Midbrain (tissue), 1 donor: ENCODE measurements at places on chromosomes 1 and 21.

DNA sequence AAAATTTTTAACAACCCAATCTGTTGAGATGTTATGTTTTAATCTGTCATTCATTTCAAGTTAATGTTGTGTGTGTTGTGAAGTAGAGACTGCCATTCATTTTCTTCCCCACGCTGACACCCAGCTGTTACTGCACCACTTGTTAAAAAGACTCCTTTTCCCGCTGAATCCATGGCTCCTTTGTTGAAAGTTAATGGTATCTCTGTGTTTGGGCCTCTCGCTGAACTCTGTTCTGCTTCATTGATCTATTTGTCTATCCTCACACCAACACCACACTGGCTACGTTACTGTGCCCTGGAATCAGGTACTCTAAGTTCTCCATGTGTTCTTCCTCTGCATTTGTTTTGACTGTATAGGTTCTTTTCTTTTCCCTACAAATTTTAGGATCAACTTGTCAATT lies 58.2 kb downstream of the PDE9A start:
- no peak for DNase-seq

DNA sequence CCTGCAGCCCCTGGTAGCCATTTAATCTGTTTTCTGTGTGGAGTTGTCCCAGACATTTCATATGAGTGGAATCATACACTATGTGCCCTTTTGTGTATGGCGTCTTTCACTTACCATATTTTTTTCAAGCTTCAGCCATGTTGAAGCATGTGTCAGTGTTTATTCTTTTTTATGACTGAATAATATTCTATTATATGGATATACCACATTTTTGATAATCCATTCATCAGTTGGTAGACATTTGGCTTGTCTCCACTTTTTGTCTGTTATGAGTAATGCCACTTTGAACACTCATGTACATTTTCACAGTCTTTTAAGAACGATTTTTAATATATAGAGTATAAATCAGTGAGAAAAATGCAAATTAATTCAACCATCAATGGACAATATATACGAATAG lies 44.7 kb downstream of the ATF6 start:
- DNase-seq = no peak

- DNase-seq = no peak
These were observed 14.4 kb upstream of the DIPK1A start for GRCh38 chr1:92975551-92976232.

DNA sequence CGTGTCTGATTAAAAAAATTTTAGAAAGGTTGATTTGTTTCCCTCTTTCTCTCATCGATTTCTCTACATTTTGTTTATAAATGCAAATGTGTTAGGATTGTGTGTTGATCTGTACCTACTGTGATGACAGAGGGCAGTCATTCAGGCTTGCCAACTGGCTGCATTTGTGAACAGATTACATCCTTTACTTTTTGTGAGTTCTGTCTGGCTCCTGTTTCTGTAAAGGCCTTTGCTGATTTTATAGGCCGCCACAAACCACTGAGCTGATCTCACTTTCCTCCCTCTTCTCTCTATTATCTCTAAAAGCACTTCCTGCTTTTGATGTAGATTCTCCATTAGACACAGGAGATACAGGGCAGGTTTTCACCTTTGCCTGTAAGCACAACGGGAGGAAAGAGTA lies 106.8 kb downstream of the ESRRG start:
- no peak for DNase-seq

- no peak for DNase-seq
These were observed 683 bp downstream of the LRRC8D start for GRCh38 chr1:89821322-89822108.

GRCh38 chr1:206070627-206071304 lies 17.8 kb downstream of the RHEX start:
- DNase-seq = no peak

- no peak for DNase-seq
These were observed 1.1 kb upstream of the FNDC10 start for GRCh38 chr1:1600861-1601563.

DNA sequence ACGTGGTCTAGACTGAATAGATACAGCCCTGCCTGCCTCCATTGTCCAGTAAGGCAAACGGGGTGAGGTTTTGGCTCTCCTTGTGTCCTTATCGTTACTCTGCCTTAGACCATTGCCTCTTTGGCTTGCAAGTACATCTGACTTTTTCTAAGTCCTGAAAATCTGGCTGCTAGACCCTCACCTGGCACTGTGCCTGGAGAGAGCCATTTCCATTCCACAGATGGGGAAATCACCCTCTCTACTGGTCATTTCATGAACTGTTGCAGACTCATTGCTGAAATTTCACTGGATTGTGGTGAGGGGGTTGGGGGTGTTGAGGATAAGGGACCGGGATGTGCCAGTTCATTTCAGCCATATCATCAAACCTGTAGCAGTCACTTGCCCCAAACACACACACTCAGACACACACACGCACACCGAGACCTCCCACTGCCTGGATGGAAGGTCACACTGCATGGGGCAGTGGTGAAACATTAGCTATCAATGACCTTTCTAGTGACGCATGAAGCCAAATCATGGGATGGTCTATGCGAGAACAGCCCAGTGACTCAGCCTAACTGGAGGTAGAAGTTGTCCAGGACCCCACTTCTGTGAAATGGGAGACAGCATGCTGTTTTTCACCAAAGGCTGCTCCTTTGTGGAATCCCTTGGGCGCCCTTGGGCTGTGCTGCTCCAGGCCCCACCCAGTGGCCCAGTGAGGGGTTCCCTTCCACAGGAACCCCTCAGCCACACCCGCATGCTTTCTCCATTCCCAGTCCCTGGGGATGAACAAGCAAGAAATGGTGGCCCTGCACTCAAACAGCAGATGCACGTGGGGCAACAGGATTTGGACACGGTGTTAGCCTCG lies 34.9 kb upstream of the VASH2 start:
- peak; percentile 36 for DNase-seq

- no peak for DNase-seq
These were observed 6.4 kb downstream of the INPP5B start for GRCh38 chr1:37940299-37940947.

GRCh38 chr1:1938276-1938573 lies 19.1 kb upstream of the TMEM52 start:
- DNase-seq = no peak

- DNase-seq = no peak
These were observed 11.3 kb downstream of the NCSTN start for GRCh38 chr1:160354388-160354985.

- DNase-seq = no peak
These were observed 43.6 kb downstream of the SLC19A1 start for GRCh38 chr21:45498646-45499000.

GRCh38 chr1:208161005-208161404 lies 83.2 kb downstream of the PLXNA2 start:
- DNase-seq = no peak

DNA sequence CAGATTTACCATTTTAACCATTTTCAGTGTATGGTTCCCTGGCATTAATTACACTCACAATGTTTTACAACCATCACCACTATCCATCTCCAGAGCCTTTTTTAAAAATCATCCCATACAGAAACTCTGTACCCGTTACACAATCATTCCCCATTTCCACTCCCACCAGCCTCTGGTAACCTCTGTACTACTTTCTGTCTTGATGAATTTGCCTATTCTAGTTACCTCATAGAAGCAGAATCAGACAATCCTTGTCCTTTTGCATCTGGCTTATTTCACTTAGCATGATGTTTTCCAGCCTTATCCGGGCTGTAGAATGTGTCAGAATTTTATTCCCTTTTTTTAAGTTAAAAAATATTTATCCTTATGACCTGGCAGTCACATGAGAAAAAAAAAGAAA lies 33.0 kb downstream of the PGM1 start:
- no peak for DNase-seq

DNA sequence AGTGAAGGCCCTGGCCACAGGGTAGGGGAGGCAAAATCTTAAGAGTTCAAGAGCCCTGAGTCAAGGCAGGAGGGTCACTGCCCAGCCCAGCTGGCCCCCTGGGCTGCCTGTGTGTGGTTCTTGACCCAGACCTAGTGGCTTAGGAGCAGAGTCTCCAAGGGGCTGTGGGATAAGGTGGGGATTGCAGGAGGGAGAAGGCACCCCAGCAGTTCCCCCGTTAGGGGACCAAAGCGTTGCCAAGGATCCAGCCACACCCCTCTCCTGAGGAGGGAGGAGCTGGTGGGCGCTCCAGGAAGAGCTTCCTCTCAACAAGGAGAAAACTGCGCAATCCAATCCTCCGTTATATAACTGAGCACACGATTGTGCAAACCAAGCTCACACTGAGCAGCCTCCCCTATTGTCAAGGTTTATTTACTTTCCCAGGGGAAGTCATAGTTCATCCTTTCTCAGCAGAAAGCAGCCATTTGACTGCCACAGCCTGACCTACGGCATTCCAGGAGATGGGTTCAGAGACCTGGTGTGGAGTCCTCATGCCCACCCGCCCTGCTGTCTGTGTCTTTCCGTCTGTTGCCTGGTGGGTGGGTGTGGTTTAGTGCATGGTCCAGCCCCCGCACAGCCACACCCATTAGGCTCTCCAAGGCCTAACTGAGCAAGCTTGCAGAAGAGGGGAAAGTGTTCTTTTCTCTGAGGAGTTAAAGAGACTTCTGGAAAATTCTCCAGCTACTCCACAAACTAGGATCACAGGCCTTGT lies 3.5 kb downstream of the EPHX1 start:
- DNase-seq = no peak

GRCh38 chr1:116133696-116134475 lies 22.7 kb downstream of the MAB21L3 start:
- DNase-seq = no peak

GRCh38 chr1:3809680-3810079 lies 13.4 kb upstream of the LRRC47 start:
- no peak for DNase-seq

GRCh38 chr1:93450321-93450720 lies 2.4 kb downstream of the FNBP1L start:
- no peak for DNase-seq

DNA sequence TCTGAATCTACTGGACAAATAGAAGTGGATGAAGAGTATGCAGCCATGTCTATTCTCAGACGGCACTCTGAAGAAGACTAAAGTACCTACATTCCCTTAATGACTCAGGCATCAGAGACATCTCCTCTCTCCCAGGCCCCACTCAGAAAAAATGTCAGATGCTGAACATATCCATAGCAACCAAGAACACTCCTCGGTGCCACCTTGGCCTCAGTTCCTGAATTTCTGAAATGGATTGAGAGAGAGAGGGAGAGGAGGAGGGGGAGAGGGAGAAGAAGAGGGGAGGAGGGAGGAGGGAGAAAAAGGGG lies 16.0 kb upstream of the OVAAL start:
- no peak for DNase-seq

DNA sequence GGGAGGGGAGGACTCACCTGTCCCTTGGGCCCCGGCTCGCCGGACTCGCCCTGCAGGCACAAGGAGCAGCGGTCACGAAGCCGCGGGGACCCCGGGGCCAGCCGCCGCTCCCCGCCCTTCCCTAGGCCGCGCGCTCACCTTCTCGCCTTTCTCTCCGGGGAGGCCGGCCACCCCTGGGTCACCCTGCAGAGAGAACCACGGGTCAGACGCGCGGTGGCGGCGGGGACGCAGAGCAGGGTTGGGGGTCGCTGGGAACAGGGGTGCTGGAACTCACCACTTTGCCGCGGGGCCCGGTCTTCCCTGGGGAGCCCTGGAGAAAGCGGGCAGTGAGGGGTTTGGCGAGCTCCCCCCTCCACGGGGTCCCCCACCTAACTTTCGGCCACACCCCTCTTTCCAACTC lies 13.3 kb downstream of the COL9A2 start:
- DNase-seq = no peak

GRCh38 chr1:4305526-4306301 lies 348.7 kb upstream of the AJAP1 start:
- no peak for DNase-seq

DNA sequence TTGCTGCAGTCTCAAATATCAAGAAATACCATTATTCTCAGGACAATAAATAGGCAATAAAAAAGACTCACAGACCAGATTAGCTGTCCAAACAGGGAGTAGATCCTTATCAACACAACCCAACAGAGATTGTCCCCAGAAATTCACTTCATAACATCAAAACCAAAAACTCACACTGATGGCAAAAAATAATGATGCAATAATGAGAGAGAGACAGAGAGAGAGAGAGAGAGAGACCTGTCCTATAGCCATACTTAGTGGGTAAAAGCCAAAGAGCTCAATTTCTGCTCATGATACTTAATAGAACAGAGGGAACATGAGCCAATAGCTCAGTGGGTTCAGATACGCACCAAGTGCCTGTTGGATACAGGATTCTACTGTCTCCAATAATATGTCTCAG lies 244.5 kb downstream of the FAM72C start:
- DNase-seq = no peak

- DNase-seq = no peak
These were observed 75.4 kb downstream of the CACHD1 start for GRCh38 chr1:64545118-64545843.

DNA sequence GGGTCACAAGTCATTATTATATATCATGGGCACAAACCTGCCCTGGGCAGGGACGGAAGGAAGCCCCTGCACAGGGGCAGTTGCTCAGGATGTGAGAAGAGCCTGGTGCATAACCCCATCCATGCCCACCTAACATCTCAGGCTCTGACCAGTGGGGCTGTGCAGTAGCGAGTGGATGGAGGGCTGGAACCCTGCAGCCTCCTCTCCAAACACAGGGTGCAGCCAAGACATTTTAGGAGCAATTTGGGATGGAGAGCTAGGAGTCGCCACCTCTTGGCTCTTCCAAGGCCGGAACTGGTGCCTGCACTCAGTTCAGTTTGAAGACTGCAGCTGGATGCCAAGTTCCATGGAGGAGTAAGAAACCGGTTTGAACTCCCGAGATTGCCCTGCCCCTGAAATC lies 2.8 kb downstream of the MX1 start:
- no peak for DNase-seq

- DNase-seq = no peak
These were observed 6.8 kb downstream of the ATP5PO start for GRCh38 chr21:33908760-33909159.

GRCh38 chr1:157056269-157056668 lies 10.7 kb upstream of the ARHGEF11 start:
- no peak for DNase-seq

DNA sequence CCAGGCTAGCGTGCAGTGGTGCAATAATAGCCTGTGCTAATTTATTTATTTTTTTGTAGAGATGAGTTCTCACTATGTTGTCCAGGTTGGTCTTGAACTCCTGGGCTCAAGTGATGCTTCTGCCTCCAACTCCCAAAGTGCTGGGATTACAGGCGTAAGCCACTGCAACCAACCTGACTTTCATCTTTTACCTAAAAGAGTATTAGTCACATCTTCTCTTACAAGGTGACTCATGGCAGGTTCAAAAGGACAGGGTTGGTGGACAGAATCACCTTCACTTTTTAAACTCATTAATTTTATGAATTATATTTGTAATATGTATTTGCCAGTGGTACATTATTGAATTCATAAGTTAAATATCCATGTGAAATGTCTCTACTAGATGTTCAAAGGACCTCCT lies 18.1 kb downstream of the JAM2 start:
- DNase-seq = no peak

GRCh38 chr1:43634721-43635120 lies 15.2 kb upstream of the KDM4A start:
- no peak for DNase-seq

DNA sequence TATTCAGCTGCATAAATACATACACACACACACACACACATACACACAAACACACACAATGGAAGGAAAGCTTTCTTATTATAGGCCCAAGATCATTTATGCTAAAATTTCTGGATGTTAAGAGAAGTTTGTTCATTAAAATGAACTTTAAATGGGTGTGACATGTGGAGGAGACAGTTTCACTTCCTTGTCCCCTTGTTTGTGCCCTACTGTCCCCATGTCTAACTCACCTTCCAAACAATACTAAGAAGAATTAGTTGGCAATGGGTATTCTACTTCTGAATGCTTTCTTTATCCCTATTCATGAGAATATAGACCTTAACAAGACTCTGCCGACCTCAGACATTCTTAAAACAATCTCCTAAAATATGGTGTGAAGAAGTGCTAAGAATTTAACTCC lies 63.5 kb upstream of the NRIP1 start:
- no peak for DNase-seq
